ENCODE measurements at places on chromosomes 7 and 10. TPM values are rescaled to one million over a fixed set of nuclear protein-coding genes. Genes with fewer than 3 reads are reported as not detected.
A peak's percentile ranks its signal among the peaks of the same experiment; 100 is the strongest.

HMX2 gene
- total RNA-seq = not detected

DNA sequence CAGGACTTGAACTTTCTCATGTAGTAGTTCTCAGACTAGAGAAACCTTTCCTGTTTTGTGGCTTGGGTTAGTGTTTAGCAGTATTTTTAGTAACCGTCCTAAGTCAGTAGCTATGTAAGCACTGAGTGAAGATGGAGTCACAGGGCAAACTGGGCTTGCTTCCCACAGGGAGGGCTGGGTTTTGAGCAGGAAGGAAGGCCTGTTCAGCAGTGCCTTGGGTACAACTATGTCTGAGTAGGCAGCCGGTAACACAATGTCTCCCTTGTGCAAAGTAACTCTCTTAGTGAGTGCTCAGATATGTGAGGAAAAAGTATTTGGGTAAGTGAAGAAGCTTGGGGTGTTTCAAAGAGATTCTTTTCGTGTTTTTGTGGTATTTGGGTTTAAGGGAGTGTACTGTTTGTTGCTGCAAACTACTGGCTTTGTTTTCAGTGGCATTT, 96.4 kb downstream of the CCSER2 start:
- peak; percentile 82 for DNase-seq

DNA sequence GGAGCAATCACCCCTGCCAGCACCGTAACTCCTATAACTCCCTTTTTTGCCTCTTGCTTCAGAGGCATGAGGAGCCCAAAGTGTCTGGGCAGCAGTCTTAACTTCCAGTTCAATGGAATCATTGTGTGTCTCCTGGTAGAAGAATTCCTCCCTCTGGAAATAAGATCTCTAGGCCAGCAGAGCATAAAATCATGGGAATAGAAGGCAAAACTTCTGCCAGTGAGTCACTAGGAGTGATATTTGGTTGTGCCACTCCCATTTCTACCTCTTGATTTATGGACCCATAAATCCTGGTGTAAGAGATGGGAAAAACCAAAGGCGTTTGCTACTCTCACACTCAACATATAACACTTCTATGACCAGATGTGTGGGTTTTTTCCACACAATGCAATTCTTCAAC, 104.9 kb upstream of the FAM180A start:
- DNase-seq = no peak

MMRN2 gene
- total RNA-seq = 9.7 TPM

- DNase-seq = no peak
Measured at GRCh38 chr7:66697449-66698438, 42.8 kb upstream of the RABGEF1 start.

- no peak for DNase-seq
Measured at GRCh38 chr7:22271311-22271710, 85.6 kb downstream of the RAPGEF5 start.

CYP26C1 gene
- total RNA-seq = 0.30 TPM

GRCh38 chr7:67912437-67912836, 915.8 kb downstream of the TYW1 start:
- DNase-seq = no peak

DNA sequence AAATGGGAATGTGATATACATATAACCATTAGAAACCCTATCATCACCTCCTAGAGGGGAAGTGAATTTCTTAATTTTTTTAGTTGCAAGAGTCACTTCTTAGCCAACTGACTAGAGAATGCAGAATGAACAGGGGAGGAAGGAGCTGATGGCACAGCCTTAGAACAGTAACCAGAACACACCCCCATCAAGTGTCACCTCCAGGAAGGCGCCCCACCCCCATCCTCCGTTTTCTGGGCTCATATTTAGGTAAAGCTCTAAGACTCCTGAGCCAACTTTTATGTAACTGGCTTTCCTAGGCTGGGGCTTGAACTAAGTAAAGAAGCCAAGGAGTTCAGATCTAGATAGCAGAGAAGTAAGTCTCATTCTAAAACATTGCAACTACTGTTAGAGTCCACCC, 54.0 kb downstream of the COL17A1 start:
- DNase-seq = no peak

ACADSB gene
- 21.3 TPM for total RNA-seq

DNA sequence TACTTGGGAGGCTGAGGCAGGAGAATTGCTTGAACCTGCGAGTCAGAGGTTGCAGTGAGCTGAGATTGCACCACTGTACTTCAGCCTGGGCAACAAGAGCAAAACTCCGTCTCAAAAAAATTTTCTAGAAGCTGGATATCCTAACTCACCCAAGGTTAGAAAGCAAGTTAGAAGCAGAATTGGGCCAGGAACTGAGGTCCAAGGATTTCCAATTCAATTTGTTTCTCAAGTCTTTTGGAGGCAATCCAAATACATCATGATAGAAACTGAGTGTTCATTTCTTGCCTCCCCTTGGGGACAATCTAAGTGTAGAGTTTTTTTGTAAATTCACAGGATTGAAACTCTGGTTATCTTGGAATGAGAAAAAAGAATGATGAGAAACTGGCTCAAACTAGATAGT, 45.5 kb downstream of the LAMB1 start:
- DNase-seq = no peak

PON1 gene
- not detected for total RNA-seq

CSTF2T gene
- total RNA-seq = 25.0 TPM

AKR1C8 gene
- not detected for total RNA-seq

SUN3 gene
- not detected for total RNA-seq

GRCh38 chr7:119929891-119930290, 343.1 kb upstream of the KCND2 start:
- DNase-seq = no peak

DNA sequence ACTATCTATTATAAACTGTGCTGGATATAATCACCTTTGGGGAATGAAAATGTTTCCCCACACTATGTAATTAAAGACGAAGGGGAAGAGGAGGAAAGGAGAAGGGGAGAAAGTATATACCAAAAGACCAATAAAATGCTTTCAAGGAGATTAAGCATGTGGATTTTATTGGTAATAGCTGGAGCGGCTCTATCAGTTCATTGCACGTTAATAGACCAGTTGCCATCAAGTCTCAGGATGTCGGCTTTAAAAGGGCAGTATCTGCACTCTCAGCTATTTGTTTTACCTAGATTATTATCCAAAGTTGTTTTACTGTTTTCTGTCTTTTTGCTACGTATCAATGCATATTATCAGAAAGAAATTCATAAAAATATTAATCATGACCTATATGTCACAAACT, 9.0 kb downstream of the ETV1 start:
- no peak for DNase-seq

DNA sequence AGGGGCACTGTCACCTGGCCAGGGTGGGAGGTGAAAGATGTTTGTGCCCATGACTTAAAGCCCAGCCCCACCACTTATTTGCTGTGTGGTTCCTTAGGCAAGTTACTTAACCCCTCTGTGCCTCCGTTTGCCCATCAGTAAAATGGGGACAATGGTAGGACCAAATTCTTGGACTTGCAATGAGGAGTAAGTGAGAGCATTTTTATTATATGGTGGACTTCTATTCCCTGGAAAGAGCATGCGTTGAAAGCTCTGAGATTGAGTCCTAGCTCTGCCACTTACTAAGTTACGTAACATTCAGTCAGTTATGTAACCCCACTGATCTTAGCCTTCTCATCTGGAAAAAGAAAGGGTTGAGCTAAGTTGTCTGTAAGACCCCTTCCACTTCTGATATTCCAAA, 18.8 kb downstream of the VSIR start:
- DNase-seq = no peak

ELFN1 gene
- 2.4 TPM for total RNA-seq

DNA sequence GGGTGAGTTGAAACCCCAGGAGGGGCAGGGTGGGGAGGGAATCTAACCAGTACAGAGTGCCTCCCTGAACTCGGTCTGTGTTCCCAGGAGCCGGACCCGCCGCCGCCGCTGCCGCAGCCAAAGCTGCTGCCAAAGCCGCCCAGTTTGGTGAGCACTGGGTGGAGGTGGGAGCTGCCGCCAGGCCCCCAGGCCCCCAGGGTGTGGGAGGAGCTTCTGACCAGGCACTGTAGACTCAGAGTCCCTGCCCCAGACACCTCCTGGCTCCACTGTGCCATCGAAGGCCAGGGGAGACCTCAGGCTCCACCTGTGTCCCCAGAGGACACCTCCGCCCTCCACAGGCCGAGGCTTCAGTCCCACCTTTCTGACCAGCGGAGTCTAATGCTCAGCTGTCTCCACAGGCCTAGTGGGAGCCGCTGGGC, 20.4 kb upstream of the LIMK1 start:
- DNase-seq = no peak

GRCh38 chr7:42135728-42136127, 101.3 kb downstream of the GLI3 start:
- no peak for DNase-seq

LMOD2 gene
- not detected for total RNA-seq

GRCh38 chr7:134129856-134130523, 2.9 kb downstream of the LRGUK start:
- no peak for DNase-seq

GRCh38 chr10:58776568-58777318, 264.1 kb downstream of the BICC1 start:
- no peak for DNase-seq

- no peak for DNase-seq
Measured at GRCh38 chr10:78700413-78700812, 368.4 kb upstream of the ZMIZ1 start.

DNA sequence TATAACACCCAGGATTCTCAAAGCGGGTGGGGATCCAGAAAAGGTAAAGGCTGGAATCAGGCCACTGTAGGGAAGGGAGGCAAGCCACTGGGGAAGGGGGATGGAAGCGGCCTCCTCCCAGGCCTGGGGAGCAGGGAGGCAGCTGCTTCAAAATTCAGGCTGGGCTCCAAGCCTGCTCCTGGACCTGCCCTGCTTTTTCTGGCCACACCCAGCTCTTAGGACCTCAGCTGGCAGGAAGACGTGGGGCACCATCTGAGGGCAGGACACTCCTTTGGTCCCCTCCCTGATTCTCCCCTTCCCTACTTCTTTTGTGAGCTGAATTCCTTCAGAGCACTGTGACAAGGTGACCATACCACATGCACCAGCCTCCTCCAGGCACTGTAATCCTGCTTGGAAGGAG, 4.6 kb upstream of the LBX1 start:
- no peak for DNase-seq

GRCh38 chr7:143256932-143257331, 6.3 kb upstream of the GSTK1 start:
- no peak for DNase-seq

DNA sequence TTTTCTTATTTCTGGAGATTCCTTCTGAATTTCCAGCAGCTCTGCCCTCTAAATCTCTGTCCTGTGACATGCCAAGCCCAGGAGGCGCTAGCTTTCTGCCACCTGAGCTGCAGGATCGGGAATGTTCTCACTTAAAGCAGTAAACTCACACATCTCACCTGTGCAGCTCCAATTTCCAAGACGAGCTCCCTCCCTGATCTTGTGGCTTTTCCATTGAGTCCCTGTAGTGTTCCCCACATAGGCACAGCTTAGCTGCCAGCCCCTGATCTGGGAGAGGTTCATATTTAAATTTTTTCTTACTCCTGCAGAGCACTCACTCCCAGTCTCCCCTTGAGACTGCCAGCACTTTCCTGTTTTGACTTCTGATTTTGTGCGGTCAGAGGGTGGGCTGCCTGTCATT, 479.3 kb downstream of the GLRX3 start:
- DNase-seq = no peak

GRCh38 chr10:116743266-116744064, 1.1 kb upstream of the HSPA12A start:
- DNase-seq = no peak

SLC13A1 gene
- not detected for total RNA-seq

DNA sequence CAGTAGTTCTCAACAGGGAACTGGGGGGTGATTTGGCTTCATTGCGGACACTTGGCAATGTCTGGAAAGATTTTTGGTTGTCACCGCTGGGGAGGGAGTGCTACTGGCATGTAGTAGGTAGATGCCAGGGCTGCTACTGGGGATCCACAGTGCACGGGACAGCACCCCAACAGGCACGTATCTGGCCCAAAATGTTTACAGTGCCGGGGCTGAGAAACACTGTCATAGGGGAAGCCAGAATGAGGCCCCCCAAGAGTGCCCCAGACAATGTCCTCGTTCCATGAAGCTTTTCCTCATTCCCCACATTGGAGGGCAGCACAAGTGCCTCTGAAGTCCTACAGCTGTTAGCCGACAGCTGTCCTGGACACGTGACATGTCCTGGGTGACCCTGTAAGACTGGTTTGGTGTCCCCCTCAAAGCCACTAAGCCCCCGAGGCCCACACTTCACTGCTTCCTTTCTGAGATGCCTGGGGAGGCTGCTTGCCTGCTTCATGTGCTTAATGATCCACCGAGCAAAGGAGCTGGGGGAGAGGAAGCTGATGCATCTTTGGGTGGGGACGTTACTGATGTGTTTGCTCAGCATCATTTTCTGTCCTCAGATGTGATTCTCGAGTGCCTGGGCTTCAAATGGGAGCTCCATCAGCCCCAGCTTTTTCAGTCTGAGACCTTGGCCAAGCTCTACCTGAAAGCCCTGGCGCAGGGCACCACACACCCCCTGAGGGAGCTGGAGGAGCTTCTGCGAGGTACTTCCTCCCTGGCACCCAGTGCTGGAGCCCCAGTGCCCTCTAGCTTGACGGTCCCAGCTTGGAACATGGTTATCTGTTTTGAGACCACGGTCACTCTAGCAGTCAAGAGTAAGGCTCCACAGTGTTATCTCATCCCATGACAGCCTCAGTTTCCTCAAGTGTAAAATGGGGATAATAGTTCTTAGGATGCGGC, 14.7 kb downstream of the BTBD16 start:
- no peak for DNase-seq

DNA sequence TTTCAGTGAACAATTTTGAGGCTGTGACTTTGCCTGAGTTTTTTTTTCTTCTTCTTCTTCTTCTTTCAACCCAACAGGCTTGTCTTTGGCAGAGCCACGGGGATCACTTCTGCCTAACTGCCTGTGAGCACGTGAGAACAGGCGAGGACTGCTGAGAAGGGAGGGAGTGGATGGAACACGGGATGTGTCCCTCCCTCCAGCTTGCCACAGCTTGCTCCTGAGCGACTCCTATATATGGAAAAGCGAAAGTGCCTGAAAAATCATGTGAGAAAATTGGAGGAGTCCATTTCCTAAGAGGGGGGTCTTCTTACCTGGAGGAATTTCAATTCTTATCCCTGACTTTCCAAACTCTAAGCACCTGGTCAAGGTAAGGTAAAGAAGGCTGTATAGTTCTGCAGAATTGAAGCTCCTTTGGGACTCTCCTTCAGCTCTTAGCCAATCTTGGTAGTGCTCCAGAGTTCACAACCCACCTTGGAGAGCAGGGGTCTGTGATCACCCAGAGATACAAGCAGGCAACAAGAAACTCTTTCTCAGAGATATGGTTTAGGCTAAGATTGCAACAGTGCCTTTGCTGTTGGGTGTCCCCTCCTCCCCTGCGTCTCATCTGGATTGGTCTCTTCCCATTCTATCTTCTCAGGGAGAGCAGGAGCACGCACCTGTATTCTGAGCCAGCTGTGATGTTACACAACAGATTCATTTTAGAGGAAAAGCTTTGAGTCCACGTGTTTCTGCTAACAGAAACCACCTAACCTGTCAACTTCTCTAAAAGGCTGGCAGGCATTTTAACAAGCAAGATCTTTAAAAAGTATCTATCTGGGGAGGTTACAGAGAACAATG, at the start of gene MAT1A:
MAT1A (minus strand) TSS at position 208 of the 837 bp plus-strand sequence. CDS start 235 bp downstream, outside the sequence.
- DNase-seq = no peak

GRCh38 chr7:90660819-90661218, 64.7 kb downstream of the CDK14 start:
- DNase-seq = no peak

Data from dorsolateral prefrontal cortex (tissue), 122 donors.